AG04449 (cell line): ENCODE measurements at places on chromosomes 2 and 18.

DNA sequence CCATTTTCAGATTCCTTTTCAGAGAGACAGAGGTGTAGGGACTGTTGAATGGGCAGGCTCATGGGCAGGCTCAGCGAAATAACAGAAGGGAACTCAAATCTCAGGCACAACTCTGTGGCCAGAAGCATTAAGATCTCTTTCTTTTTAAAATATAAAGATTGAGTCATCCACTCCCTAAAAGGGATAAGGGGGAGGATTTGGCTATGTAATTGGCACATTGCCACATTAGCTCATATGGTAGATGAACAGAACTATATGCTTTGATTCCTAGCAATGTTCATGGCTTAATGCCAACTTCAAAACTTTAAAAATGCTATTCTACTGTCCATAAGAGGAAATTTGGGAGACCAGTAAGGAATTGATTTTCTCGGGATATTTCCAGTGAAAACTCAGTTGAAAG, 53.8 kb upstream of the SLC5A7 start:
- DNase-seq = no peak

GRCh38 chr2:133393895-133394294, 174.4 kb downstream of the NCKAP5 start:
- DNase-seq = no peak

DNA sequence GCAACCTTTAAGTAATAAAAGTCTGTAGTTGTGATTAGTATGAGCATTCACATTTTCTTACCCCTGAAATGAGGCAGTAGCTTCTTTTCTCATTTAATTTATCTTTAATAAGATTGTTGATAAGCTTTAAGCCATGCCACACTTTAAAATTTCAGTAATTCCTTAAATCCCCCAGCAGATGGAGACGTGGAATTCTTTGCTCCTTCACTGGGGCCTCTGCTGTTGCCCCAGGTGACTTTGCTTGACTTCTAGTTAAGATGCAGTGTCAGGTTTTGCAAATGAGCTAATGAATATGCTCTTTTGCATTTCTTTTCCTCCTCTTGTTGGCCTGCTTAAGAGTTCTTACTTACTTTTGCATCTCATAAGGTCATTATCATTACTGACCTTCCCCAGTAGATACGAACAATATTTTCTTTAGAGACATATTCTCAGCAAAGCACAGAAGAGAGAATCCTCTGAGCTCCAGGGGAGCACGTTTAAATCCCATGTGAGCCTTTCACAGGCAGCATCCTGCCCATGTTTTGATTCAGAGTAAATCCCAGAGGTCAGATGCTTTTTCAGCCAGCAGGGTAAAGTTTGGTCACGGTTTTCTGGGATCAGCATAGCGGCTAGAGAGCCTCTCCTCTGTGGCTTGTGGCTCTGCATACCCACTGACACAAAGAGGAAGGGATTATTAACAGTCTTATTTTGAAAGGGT, 222.9 kb downstream of the PTPRM start:
- no peak for DNase-seq

DNA sequence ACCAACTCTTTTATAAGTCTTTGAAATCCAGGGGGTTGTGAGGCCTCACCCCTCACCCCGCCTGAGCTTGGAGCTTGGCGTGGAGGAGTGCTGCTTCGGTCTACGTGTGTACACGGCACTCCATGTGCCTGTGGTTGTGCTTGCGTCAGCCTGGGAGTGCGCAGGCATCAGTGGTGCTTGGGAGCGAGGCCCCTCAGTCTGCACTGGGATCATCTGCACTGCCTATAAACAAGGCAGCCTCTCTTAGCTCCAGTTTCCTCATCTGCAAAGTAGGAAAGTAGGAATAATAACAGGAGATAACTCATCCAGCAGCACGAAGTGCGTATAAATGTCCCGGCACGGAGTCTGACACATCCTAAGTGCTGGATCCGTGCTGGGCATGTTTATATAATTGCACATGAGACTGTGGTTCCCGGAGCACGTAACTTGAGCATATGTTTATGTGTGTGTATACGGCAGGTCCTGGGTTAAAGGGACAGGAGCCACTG, 1.2 kb downstream of the GYPC start:
- peak; percentile 83 for DNase-seq

DNA sequence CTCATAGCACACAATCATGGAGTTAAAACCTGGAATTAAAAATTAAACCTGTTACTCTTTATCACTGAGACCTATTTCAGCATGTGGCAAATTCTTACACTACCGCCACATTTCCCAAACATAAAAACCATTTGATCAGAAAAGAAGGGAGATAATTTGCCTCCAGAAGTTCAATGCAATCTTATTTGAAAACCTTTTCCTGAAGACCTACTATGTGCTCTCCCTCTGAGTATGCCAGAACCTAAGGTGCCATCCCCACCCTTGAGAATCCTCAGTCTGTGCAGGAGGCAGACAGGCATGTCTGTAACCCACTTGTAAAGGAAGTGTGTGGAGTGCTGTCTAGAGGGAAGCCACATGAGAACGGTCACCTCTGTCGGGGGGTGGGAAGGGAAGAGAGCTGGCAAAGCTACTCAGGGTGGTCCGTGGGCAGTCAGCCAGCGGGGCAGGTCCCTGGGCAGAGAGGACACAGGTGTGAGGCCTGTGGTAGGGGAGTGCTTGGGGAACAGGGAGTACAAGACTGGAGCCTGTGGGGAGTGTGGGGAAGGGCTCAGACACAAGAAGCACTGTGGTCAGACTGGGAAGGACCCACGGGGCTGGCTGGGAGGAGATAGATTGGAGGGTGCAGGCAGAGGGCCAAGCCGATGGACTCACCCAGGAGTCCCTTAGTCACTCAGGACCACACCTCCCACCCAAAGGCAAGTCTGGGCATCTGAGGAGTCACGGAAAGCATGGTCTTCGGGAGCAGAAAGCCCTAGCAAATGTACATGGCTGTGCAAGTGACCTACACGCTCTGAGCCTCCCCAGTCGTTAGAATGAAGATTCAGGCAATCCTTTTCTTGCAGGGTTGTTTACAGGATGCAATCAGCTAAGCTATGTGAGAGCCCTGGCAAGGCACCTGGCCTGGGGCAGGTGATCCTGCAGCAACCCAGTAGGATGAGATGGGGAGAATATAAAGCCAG, 22.8 kb downstream of the CRACDL start:
- no peak for DNase-seq
